ENCODE measurements at places on chromosomes 5 and 9.
A peak's percentile ranks its signal among the peaks of the same experiment; 100 is the strongest.

DNA sequence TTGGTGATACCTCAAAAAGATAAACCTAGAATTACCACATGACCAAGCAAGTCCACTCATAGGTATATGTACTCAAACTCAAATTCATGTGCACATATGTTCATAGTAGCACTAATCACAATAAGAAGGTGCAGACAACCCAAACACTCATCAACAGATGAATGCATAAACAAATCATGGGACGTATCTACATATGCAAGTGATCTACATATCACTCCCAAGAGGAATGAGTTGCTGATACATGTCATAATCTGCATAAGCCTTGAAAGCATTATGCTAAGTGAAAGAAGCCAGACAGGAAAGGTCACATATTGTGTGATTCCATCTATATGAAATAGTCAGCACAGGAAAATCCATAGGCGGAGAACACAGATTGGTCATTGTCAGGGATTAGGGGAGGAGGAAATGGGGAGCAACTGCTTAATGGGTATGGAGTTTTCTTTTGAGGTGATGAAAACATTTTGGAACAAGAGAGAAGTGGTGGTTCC is 10.6 kb upstream of the GPX8 start:
- DNase-seq: no peak

- DNase-seq: no peak
These were observed 50.7 kb upstream of the ISOC1 start for GRCh38 chr5:129043894-129044293.

GRCh38 chr9:129175825-129176633 is 2.0 kb downstream of the IER5L start:
- DNase-seq: peak; percentile 89

DNA sequence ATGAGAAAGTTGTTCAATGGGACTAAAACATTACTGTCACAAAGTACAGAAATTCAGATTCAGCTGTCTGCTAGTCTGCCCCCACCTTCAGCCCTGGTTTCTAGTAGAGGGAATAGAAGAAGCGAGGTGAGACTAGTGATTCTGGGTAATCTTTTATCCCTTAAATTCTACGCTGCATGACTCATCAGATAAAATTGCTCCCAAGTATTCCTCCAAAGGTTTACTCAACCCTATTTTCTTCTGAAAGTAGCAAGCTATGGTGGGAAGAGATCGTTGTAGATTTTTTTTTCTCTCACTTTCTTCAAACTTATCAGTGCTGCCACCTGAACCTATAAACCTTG is 318.9 kb upstream of the RIOK2 start:
- DNase-seq: no peak

GRCh38 chr9:77807281-77807683 is 159.2 kb upstream of the GNA14 start:
- peak; percentile 41 for DNase-seq

DNA sequence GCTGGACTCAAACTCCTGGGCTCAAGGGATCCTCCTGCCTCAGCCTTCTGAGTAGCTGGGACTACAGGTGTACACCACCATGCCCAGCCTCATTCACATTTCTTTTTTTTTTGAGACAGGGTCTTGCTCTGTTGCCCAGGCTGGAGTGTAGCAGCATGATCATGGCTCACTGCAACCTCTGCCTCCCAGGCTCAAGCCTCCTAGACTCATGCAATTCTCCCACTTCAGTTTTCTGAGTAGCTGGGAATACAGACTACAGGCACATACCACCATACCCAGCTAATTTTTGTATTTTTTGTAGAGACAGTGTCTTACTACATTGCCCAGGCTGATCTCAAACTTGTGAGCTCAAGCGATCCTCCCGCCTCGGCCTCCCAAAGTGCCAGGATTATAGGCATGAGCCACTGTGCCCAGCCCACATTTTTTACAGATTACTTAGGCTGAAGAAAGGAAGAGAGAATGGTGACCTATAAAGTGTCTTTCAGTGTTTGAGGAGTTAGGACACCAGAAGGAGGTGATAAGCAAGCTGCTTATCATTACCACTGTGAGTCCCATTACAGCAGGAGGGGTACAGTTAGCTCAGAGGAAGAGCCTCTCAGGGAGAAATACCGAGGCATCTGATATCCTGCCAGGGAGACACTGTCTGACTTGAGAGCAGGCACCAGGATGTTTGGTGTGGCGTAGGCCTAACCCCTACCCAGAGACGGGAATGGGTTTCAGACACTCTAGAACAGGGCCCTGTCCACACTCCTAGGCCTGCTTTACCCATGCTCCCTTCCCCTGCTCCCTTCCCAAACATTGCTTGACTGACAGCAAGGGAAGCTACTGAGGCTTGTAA is 9.7 kb downstream of the FAXDC2 start:
- DNase-seq: no peak

DNA sequence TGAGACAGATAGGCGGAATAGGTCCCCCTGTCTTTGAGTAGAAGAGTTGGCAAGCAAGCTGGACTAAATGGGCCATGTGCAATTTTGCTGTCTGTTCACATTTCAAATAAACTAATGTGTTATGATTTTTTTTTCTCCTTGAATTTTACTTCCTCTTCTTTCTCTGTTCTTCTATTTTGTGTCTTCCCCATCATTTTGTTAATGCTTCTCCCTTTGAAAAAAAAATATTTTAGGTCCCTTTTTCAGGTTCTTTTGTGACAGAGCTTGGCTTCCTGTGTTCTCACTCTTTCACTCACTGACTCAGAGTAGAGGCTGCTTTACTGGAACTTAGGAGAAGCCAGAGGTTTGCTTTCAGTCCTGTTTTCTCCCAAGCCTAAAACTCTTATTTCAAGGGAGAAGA is 48.1 kb downstream of the PTCD2 start:
- DNase-seq: no peak

DNA sequence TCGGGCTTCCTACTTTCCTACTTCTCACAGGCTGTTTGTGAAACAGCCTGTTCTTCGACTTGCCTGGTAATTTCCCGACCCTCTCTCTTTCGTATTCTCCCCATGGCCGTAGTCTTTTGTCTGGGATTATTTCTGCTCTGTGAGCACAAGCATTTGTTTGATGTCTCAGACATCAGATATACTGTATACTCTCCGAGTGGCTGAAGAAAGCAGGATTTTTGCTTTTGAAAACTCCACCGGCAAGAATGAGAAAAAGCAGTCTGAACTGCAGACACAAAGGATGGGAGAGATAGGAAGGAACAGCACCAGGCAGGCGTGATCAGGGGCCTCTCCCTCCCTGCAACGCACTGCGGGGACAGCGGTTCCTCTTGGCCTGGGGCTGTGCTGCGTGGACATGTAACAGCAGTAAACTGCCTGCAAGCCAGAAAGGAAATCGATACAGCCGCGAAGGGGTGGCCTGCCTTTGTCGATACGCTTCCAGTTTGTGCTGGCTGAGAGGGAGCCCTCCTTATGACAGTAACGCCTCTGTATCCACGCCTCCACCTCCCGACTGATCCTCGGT is 313.9 kb upstream of the TLE4 start:
- no peak for DNase-seq

DNA sequence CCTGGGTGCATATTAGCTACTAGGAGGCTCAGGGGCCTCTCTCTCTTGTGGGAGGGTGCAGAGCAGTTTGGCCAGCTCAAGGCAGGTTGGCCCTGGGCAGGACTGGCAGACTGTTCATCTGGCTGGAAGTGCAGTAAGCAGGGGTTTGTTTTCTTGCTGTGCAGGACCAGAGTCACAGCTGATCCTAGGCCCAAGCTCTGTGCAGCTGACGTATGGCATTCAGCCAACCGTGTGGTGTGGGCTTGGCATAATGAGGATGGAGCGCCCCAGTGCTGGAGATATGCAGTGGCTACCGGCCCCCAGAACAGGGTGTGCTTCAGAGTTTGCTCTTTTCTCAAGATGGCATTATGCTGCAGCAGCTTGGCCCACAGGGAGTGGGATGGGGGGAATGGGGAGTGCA is 31.0 kb upstream of the PHF24 start:
- DNase-seq: no peak

DNA sequence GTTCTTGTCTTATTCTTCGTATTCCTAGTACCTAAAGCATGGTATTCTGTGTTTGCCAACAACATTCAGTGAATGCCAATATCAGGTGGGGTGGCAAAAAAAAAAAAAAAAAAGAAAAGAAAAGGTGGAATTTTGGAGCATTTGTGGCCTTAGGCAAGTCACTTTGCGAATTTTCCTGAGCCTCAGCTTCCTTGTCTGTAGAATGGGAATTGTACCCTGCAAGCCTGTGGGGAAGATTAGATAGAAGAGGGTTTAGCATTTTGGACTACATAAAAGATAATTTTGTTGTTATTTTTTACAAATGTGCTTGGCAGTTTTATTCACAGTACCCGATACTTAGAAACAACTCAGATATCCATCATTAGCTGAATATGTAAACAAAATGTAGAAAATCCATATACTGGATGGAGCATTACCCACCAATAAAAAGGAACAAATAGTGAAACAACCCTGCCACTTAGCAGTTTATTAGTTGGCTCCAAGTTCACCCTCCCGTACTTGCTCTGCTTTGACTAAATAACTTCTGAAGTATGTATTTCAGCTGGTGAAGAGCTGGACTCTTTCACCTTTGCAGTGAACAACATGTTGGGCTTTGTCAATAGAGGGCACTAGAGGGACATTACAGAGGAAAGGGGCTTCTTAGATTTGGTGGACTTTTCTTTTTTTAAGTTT is 13.6 kb downstream of the UBE2D2 start:
- DNase-seq: peak; percentile 23

DNA sequence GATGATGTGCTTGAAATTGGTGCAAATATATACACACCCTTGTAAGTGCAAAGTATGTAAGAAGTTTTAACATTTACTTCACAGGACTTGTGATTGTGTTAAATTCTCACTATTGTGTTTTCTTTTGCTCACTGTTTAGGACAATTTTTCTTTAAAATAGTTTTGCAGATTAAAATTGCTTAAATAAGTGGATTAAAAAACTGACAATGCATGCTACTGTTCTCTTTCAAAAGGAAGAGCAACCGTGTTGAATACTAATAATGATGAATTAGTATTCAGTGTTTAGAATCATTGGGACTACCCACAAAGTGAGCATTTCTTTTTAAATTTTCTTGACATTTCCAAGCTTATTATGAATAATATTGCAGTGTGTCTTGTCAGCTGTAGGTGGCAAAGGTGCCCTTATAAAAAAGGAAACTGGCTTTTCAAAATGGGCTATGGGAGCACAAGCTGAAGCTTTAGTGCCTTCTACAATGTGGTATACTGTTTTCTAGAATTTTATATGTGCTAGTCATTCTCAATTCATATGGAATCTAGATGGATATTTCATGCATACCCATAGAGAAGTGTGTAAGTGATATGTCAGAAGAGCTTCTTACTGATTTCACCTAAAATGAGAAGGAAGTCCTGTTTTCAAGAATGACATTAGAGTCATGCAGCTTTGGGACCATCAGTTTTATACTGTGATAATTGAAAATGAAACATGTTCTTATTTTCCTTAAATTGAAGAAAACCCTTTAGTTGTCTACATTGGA is 35.4 kb downstream of the SREK1 start:
- DNase-seq: no peak

DNA sequence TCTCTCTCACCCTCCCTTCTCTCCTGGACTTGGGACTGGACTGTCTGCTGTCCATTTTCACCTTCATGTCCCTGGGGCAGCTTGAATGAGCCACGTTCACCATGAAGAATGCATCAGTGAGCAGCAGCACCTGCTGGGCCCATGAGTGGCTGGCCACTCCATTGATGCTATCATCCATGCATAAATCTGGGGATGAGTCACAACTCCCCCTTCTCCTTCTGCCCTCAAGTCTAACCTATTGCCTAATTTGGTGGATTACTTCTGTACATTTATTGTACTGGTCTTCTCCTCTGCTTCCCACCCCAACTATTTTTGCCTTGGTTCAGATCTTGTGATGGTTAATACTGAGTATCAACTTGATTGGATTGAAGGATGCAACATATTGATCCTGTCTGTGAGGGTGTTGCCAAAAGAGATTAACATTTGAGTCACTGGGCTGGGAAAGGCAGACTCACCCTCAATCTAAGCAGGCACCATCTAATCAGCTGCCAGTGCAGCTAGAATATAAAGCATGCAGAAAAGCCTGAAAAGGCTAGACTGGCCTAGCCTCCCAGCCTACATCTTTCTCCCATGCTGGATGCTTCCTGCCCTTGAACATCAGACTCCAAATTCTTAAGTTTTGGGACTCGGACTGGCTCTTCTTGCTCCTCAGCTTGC is 46.7 kb downstream of the GDNF start:
- DNase-seq: no peak

DNA sequence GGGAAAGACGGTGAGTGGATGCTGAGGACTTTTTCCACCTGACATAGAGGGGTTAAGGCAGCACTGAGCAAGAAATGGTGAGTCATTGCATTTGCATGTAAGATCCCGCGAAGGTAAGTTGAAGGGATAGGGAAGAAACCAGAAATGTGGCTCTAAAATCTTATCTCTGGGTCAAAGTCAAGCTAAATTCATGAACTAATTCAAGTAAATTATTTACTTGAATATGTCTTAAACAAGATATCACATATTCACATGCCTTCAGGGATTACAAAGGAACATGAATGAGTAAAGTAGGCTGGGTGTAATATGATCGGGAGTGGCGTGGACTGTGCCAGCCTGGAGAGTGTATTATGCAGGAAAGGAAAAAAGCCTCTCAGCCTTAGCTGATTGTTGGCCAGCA is 74.4 kb upstream of the EQTN start:
- DNase-seq: no peak

DNA sequence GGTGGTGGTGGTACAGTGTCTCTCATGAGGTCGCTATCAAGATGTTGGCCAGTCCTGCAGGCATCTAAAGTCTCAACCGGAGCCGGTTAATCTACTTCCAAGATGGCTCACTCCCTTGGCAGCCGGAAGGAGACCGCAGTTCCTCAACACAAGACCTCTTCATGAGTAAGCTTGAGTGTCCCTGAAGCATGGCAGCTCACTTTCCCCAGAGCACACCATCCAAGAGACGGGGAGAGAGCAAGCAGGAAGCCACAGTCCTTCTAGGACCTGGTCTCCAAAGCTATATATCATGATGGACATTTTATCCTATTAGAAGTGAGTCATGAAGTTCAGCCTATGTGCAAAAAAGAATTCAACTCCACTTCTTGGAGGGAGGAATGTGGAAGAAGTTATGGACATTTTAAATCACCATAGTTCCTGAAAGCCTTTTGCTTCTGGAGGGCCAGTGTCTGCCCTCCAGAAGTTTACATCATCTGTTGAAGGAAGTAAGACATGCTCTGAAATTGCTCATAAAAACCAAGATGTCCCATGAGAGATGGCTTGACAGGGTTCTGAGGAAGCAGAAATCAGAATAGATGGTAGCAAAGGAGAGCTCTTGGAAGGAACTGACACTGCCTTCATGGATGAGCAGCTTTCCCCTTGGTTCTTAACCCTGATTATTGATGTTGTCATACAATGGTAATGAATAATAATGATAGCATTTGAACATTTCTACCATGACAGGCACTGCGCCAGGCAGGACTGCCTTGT is 21.3 kb downstream of the GALNT10 start:
- no peak for DNase-seq

DNA sequence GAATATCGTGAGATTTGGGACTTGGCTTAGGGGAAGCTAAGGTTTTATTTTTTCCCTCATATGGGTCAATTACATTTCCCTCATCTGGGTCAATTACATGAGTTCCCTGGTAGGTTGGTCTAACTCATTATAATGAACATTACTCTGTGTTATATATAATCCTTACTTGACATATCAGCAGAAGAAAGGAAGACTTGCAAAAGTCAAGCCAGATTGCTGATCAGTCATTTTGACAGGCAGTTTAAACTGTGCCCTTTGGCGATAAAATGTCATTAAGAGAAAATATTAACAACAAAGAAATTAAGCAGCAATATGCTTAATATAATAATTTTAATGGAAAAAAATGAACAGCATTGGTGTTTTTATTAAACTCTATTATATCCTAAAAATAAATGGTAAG is 23.1 kb upstream of the TRPM3 start:
- DNase-seq: no peak

All from H4 (cell line).